ENCODE measurements at places on chromosomes 13 and 19.

DNA sequence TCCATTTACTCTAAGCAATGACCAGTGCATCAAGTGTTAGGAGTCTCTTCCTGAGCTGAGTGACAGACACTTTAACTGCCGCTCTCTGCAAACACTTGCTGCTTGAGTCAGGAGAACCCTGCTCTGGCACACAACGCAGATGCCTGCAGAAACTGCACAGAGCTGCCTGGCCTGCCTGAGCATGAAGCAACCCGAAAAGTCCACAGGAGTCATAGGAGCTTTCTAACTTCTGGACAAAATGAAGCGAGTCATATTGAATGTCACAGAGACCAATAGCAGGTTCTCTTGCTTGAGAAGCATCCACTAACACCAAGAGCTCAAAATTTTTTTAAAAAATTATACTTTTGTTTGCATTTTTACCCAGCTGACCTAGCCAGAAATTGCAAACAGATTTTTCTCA is 232.4 kb downstream of the LHFPL6 start:
- DNase-seq, result no peak

GRCh38 chr13:99809496-99809895 is 162.1 kb downstream of the ZIC5 start:
- no peak for DNase-seq

DNA sequence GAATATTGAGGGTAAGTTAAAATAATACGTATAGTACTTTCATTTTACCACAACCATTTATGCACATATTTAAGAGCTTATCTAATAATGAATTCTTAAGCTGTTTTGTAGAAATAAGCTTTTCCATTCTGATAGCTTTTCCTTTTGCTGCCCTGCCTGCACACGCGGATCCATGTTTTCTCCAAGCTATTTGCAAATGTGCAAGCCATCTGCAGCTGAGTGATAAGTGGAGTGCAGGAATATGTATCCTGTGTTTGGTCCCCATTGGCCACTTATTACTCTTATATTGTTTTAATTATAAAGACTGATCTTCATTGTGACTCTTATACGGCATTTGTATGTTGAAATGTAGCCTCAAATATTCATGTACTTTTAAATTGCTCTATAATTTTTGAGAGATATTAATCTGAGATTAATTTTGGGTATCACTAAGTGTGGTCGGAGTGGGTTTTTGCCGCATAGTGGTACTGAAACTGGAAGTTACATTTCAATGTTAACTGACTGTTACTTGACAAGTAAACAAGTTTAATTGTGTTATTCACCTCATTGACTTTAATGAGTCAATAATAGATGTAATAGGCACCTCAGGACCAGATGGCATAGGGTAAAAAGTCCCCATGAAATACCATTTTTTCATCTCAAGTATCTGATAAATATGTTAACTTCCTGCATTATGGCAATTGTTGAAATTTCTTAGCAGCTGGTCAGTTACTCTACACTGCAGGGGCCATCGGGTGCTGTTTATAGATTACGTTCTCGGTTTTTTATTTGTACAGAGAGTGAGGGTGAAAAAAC is 1567.4 kb downstream of the EFNB2 start:
- DNase-seq, result no peak

DNA sequence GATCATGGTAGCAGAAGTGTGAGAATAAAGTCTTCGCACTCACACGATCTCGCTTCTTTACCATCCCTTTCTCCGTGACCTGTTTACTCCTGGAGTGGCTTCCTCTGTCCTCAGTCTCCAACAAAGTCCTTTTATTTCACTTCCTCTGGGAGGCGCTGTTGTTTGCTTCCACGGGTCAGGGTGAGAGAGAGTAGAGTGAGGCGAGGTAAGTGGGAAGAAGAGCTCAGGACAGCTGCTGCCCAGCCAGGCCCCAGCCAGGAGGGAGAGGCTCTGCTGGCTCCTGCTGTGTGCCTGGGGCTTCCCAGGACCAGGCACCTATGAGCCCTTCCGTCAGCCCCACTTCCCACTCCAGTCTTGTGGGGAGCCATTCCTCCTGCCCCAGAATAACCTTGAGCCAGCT is 242.1 kb downstream of the FGF9 start:
- no peak for DNase-seq

DNA sequence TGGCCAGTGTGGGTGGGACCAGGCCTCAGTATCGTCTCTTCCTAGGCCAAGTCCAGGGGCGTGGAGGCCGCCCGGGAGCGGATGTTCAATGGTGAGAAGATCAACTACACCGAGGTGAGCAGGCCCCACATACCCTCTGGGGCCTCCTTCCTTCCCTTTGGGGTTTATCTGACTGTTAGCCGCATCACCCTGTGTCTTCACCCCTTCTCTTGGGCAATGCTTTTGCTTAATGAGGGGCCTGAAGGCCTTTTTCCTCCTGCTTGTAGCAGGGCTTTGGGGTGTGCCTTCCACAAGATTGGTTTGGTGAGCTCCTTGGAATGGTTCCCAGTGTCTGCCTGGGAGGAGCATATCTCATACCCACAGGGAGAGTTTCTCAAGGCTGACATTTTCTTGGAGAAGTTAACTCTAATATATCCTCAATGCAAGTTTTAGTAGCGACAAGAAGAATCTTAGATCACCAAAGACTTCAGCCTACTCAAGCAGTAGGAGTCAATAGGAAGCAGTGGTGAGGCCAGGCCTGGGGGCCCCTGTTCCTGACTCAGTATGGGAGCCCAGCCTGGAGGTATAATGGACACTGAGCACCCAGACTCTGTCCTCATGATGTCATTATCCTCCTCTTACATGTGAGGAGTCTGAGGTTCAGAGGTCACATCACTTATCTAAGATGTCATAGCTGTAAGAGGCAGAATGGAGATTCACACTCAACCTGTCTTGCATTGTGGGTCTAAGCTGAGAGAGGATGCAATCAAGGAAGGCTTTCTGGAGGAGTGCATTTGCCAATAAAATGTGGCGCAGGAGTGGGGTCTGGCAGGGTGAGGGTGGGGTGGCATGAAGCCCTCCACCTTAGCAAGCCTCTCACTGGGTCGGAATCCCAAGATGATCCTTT is 2.0 kb downstream of the GPI start:
- no peak for DNase-seq

GRCh38 chr13:69683921-69684686 is 423.5 kb upstream of the ATXN8OS start:
- no peak for DNase-seq

GRCh38 chr19:40524655-40525054 is 52.0 kb upstream of the SHKBP1 start:
- DNase-seq, result no peak

GRCh38 chr19:47569331-47569730 is 3.6 kb downstream of the ZNF541 start:
- DNase-seq, result no peak

DNA sequence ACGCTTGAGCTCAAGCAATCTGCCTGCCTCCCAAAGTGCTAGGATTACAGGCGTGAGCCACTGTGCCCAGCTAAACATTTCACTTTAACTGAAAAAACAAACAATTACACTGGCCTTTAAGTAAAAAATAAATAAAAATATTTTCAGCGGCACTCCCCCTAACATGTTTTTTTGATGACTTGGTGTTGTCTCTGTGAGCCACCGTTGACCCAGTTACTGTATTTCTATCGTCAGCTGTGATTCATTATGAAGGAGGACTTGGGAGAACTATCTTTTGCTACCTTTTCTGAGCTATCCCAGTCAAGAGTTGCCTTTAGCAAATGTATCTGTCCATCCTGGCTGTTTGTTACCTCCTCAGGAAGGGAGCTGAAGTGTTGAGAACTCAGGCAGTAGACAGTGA is 18.5 kb upstream of the C19orf33 start:
- DNase-seq, result no peak

DNA sequence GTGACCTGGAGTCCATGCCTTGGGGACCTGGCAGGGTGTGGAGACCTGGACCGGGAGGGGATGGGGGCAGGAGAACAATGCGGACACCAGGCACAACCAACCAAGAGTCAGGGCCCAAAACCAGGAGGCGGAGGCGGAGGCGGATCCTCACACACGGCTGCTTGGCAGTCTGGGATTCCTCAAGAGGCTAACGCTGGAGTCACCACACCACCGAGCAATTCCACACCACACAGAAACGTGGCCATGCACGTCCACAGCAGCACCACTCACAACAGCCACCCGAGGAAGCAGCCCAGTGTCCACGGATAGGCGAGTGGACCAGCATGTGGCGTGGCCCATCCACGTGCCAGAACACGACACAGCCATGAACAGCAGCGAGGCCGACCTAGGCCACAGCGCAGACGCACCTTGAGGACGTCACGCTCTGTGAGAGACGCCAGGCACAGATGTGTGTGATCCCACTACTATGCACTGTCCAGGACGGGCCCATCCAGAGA is 17.7 kb downstream of the SBNO2 start:
- DNase-seq, result no peak

DNA sequence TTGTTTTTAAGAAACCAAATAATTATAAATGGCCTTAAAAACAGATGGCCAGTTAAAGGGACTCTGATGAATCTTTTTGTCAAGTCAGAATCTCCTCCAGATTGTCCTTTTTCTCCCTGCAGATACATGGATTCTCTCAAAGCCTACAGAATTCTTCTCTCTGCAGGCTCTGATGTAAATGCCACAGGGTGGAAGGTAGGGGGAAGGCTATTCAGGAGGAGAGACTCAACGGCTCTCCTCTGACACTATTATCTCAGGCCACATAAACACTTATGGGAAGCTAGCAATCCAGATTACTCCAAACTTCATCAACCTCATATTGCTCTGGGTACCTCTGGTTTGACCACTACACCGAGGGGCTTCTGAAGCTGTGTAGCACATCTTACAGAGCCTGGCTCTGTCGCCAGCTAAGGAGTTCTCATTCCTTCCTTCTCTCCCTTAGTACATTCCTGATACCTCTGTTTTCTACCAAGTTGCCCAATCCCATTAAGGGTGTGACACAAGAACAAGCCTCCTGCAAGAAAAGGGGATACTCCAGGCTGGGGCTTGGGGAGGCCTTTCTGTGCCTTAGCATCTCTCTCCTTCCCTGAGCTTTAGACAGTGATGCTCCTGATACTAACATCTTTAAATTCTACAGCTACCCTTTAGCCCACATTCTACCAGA is 14.9 kb downstream of the LCP1 start:
- no peak for DNase-seq

DNA sequence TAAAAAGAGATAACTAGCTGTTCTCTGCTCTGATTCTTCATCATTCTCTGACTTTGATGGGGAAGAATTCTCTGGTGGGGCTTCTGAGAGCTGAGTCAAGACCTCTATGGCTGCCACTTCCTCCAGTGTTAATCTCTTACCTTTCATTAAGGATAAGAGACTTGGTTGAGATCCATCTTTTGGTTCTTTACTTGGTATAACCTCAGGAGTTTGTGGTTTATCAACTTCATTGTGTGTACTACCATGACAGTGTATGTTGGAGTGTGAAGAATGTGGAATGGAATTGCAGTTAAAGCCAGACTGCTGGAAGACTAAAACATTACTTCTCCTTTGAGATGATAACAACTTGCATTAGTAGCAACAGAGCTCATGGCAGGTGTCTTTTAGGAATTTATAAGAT is 222.0 kb downstream of the SLITRK5 start:
- DNase-seq, result no peak

- no peak for DNase-seq
Observed at GRCh38 chr13:47726394-47726793, 274.7 kb downstream of the SUCLA2 start.
